ENCODE measurements at places on chromosomes 6 and 20. TPM values are rescaled to one million over a fixed set of nuclear protein-coding genes. Genes with fewer than 3 reads are reported as not detected.

The FILIP1 gene
- not detected for polyA plus RNA-seq

The APOM gene
- polyA plus RNA-seq = 3.5 TPM

The SASH1 gene
- 5.0 TPM for polyA plus RNA-seq

The UCKL1 gene
- 37.0 TPM for polyA plus RNA-seq

The GJA10 gene
- polyA plus RNA-seq = not detected

The DEFB129 gene
- polyA plus RNA-seq = not detected

The PPP1R14C gene
- polyA plus RNA-seq = 32.2 TPM

The KATNA1 gene
- polyA plus RNA-seq = 12.1 TPM

The HLA-DRA gene
- 0.03 TPM for polyA plus RNA-seq

The TTBK1 gene
- polyA plus RNA-seq = not detected

The STMND1 gene
- polyA plus RNA-seq = not detected

The VGLL2 gene
- polyA plus RNA-seq = not detected

The RFX6 gene
- not detected for polyA plus RNA-seq

The TAGAP gene
- polyA plus RNA-seq = 0.11 TPM

The PHACTR1 gene
- polyA plus RNA-seq = not detected

The KIF25 gene
- polyA plus RNA-seq = not detected

The SLC52A3 gene
- 0.02 TPM for polyA plus RNA-seq

The FAM135A gene
- polyA plus RNA-seq = 13.2 TPM

The FAM184A gene
- polyA plus RNA-seq = 0.02 TPM

The TLDC2 gene
- polyA plus RNA-seq = not detected

The ABHD16B gene
- not detected for polyA plus RNA-seq

The BYSL gene
- polyA plus RNA-seq = 39.0 TPM

The SRSF12 gene
- polyA plus RNA-seq = 0.14 TPM

The LINC00237 gene
- not detected for polyA plus RNA-seq

The RCAN2 gene
- polyA plus RNA-seq = not detected

The C20orf144 gene
- polyA plus RNA-seq = 0.03 TPM

The PLEKHG1 gene
- 8.6 TPM for polyA plus RNA-seq

The SLC16A10 gene
- 0.08 TPM for polyA plus RNA-seq

The SNAI1 gene
- polyA plus RNA-seq = 0.02 TPM

The IMPG1 gene
- polyA plus RNA-seq = not detected

The OVOL2 gene
- polyA plus RNA-seq = 6.1 TPM

The UBE2C gene
- polyA plus RNA-seq = 148 TPM

The MYB gene
- 0.18 TPM for polyA plus RNA-seq

The RGS17 gene
- polyA plus RNA-seq = 3.4 TPM

The KIF16B gene
- polyA plus RNA-seq = 4.6 TPM

The NSFL1C gene
- 29.6 TPM for polyA plus RNA-seq

The CLDN20 gene
- polyA plus RNA-seq = not detected

The SLC22A2 gene
- not detected for polyA plus RNA-seq

The RSPO3 gene
- polyA plus RNA-seq = not detected

The RNF39 gene
- 3.3 TPM for polyA plus RNA-seq

The FAM83B gene
- 11.4 TPM for polyA plus RNA-seq
